ENCODE measurements at places on chromosomes 5 and 9. TPM values are rescaled to one million over a fixed set of nuclear protein-coding genes. Genes with fewer than 3 reads are reported as not detected.

Gene DPYSL3
- 497 TPM for total RNA-seq

GRCh38 chr9:113888976-113889375, 12.9 kb downstream of the ZNF618 start:
- no peak for DNase-seq

- no peak for DNase-seq
Measured at GRCh38 chr5:19608444-19609002, 379.5 kb downstream of the CDH18 start.

Gene SNCAIP
- total RNA-seq: 70.7 TPM

DNA sequence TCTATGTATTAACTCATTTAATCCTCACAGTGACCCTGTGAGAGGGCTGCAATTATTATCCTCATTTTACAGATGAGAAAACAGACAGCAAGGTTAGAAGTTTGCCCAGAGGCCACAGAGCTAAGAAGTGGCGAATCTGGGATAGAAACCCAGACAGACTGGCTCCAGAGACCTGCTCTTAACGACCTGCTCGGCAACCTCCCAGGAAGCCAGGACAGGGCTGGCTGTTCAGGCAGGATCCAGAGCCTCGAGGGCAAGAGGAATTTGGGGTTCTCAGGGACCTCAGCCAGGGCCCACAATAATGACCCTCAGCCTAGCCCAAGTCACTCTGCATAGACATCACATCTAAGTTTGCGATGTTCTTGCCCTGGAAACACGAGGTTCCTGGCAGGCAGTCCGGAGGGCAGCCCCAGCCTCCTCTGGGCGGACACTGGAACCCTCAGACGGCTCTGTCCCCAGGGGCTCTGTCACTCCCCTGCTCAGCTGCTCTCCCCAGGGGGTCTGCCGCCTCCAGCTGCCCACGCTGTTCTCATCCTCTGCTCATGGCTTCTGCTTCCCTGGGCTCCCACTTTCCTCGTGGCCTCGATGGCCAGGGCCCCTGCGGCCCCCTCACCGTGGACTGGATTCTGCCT, 138.5 kb upstream of the ERCC6L2 start:
- no peak for DNase-seq

Gene SPATA31E1
- not detected for total RNA-seq

GRCh38 chr5:107873877-107874276, 203.1 kb upstream of the EFNA5 start:
- no peak for DNase-seq

GRCh38 chr5:102450313-102450990, 48.3 kb downstream of the SLCO6A1 start:
- no peak for DNase-seq

- peak; percentile 45 for DNase-seq
Measured at GRCh38 chr5:136174021-136174659, 18.8 kb downstream of the SMIM32 start.

DNA sequence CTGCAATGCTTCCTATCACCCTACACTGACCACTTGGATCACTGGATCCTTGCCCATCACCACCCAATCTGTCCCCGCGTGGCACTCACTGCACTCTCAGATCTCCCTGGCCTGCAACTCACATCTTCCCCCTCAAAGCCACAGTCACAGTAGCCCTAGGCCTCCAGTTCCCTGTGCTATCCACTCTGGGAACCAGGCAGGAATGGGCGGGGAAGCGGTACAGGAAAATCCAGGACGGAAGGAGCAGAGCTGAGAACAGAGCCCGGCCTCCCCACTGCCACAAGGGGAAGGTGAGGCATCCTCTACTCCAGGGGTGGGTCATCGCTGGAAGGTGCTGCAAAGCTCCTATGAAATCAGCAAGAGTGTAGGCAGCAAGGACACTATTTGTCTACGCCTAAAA, 102.6 kb downstream of the ESM1 start:
- no peak for DNase-seq

Gene WDR38
- 0.27 TPM for total RNA-seq

- no peak for DNase-seq
Measured at GRCh38 chr5:34721327-34721726, 65.2 kb downstream of the RAI14 start.

GRCh38 chr9:96417661-96418082, 498 bp downstream of the ZNF367 start:
- DNase-seq: no peak
